ENCODE measurements at places on chromosomes 7 and 10.

DNA sequence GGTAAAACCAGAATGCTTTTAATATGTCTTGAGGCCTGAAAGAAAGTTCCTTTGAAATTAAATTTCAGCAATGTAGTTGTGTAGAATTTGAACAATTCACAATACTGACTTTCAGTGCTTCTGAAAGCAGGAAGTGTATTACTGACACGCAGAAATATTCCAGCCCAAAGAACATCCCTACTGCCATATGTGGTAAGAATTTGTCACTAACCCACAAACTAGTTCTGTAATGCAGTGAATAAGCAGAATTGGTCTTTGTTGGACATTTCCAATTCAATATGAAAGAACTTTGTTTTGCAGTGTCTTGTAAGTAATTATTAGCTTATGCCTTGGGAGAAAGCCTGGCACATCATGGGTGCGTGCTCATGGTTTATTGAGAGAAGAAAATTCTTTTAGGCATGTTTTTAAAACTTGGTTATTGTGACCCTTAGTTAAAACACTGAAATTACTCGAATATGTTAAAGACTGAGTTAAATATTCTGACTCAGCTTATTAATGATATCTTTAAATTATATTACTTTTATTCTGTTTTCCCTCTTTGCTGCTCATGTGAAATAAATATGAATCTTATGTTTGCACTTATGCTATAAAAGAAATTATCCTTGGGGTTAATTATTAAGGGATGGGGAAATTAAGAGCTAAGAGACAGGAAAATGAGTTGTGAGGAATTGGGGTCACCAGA, 33.4 kb downstream of the PTPN12 start:
- DNase-seq, result no peak

DNA sequence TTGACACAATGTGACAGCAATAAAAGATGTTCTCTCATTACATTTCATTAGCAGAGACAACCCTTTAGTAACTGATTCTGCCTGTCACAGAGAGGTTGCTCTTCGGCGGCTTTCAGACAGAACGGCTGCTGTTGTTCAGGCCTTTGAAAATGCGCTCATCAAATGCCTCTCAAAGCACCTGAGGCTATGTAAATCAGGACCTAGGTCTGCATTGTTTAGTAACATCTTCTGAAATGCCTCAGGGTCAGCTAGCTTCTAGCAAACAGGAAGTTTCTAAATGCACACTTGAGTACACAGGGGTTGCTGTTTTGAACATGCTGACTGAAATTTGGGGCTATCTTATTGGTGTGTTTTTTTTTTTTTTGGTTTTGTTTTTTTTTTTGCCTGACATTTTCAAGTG, 143.3 kb upstream of the DKK1 start:
- DNase-seq, result no peak

GRCh38 chr10:79335470-79336235, 11.6 kb upstream of the PPIF start:
- DNase-seq, result no peak

- DNase-seq, result no peak
Measured at GRCh38 chr7:139896288-139896687, 67.2 kb downstream of the TBXAS1 start.

DNA sequence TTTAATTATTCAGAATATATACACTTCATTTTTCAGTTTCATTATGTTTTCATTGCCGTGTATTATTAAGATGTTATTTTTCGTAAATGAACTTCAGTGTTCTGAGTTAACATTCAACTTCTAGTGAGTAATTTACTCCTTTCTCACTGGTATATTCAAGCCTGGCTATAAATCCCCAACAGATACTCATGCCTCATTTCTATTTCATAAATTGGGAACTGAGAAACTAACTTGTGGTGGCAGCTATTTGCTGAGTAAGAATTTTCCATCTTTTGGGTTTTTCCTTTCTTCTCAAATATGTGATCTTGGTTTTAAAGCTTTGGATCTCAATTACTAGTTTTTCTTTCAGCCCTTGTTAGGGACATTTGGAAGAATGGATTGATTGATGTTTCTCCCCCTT, 281.1 kb downstream of the CDK14 start:
- DNase-seq, result no peak

Measured in effector memory CD4-positive, alpha-beta T cell (primary cell).